HFFc6 (cell line): ENCODE measurements at places on chromosomes 11 and 22.

DNA sequence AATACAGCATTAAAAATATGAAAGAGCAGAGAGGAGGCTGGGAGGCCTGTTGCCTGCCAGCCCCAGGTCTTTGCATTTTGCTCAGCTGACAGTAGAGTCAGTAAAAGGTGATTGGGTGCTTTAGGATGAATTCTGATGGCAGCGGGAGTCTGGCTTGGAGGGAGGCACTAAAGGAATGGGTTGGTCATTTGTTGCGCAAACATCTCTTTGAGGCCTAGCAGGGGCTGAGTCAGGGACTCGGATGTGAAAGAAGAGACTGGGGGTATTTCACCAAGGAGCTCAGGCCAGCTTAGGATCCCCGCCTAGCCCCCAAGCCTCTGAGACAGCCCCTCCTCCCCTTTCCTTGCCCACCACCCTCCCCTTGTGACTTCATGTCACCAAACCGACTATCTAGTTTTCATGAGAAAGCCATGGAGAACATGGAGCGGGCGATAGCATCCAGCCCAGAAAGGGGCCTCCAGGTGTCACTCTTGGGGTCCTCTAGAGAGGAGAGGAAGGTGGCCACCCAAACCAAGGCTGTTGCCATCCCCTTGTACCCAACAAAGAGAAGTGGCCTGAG, 9.7 kb downstream of the DGKZ start:
- DNase-seq = no peak

- DNase-seq = no peak
These were observed 76.1 kb upstream of the LIN7C start for GRCh38 chr11:27582621-27583020.

DNA sequence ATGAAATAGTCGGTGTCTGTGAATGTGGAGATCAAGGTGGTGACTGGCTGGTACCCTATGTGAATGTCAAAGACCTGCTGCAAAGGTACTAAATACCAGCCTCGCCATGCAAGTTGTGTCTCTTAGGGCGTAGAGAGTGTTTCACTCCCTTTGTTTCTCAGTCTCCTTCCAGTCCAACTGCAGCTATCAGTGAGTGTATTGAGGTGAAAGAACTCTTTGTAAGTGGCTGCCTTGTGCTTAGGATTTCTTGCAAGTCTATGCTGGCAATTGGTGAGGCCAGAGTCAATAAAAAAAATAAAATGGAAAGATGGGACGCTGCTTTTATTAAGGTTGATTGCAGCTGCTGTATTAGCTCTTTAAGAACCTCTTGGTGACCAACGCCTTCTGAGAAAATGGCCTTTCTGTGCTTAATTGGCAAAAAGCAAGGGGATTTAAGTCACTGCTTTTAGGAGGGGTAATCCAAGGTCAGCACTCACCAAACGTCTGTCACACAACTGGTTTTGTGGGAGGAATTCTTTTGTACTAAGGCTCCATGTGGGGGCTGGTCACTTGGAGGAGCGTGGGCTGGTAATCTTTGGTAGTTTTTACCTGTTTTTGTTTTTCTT, 95.1 kb downstream of the PARVA start:
- no peak for DNase-seq

GRCh38 chr11:9850224-9850895, 186.5 kb downstream of the SWAP70 start:
- DNase-seq = no peak

GRCh38 chr11:80849253-80849652, 1408.4 kb upstream of the TENM4 start:
- no peak for DNase-seq

DNA sequence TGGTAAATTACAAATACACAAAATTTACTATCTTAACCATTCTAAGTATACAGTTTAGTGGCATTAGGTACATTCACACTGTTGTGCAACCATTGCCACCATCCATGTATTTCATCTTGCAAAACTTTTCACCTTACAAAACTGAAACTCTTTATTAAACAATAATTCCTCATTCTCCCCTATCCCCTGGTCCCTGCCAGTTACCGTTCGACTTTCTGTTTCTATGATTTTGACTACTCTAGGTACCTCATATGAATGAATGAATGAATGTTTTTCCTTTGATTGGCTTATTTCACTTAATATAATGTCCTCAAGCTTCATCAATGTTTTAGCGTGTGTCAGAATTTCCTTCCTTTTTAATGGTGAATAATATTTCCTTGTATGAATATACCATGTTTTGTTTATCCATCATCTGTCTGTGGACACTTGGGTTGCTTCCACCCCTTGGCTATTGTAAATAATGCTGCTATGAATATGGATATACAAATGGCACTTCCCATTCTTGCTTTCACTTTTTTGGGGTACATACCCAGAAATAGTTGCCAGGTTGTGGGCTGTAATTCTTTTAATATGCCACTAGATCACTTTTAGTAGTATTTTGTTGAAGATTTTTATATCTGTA, 93.0 kb downstream of the UVRAG start:
- DNase-seq = no peak

GRCh38 chr11:103413266-103413888, 304.2 kb downstream of the DYNC2H1 start:
- DNase-seq = no peak

GRCh38 chr11:44604171-44604581, 38.7 kb downstream of the CD82 start:
- no peak for DNase-seq

- no peak for DNase-seq
These were observed 1.8 kb downstream of the MTMR2 start for GRCh38 chr11:95922099-95922498.

DNA sequence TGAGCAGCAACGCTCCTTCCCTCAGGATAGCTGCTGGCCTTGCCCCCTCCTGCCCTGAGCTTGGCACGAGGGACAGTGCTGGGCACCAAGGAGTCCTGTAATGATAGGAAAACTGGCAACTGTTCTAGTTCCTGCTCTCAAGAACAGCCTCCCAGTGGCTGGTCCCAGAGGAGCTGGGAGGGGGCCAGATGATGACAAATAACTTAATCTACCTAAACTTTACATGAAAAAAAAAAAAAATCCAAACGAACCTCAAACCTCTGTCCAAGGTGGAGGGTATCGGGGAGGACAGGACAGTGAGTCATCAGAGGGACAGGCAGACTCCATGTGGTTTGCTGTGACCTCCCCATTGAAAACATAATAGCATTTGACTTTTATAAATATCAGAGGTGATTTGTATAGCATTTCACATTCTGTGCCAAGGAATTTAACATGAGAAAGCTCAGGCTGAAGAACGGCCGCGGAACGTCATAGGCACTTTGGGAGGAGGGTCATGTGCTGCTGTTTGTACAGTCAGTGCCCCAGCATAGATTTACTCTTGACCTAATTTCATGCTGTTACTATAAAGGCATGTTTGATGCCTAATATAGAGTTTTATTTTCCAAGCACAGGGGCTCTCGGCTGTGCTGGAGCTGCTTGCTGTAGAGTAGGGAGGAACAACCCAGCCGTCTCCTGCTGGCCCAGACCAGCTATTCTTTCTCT, 98.2 kb upstream of the NNMT start:
- DNase-seq = peak; percentile 38

- DNase-seq = no peak
These were observed 29.0 kb upstream of the JAM3 start for GRCh38 chr11:134039726-134040385.

- no peak for DNase-seq
These were observed 27.0 kb downstream of the PLEKHA7 start for GRCh38 chr11:16987205-16987568.

DNA sequence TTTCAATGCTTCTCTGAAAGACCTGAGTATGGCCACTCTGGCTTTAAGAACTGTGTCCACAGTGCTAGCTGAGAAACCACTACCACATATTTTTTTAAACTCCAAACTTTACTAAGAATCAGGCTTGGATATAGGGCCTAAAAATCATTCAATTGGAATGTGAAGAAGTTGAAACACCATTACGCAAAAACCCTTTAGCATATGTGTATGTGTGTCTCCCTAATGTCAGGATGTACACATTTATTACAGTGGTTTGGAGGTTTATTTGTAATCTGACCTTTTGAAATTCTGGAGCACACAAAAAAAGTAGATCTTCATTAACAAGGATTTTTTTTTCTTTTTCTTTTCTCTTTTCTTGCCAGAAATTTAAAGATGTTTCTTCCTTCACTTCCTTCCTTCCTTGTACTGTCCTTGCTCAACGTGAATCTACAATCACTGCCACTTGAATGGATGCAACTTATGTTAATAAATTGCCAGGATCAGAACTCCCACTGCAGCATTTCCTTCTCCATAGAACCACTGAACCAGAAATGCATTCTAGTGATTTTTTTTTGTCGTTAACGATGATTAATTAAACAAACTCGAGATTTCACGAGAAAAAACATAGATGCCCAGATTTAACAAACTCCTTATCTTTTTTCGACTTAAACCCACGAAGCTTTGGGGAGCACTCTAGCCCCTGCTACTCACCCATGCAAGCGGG, 3.1 kb upstream of the ADM start:
- DNase-seq = peak; percentile 80

- DNase-seq = no peak
These were observed 35.4 kb upstream of the TREH start for GRCh38 chr11:118714816-118715215.

- peak; percentile 74 for DNase-seq
These were observed 42.6 kb upstream of the APOA1 start for GRCh38 chr11:116879800-116880625.

- no peak for DNase-seq
These were observed 83.9 kb downstream of the NCAM1 start for GRCh38 chr11:113045146-113045545.
